Cardiac muscle cell (in vitro differentiated cells and primary cell): ENCODE measurements at places on chromosomes 2 and 18.

DNA sequence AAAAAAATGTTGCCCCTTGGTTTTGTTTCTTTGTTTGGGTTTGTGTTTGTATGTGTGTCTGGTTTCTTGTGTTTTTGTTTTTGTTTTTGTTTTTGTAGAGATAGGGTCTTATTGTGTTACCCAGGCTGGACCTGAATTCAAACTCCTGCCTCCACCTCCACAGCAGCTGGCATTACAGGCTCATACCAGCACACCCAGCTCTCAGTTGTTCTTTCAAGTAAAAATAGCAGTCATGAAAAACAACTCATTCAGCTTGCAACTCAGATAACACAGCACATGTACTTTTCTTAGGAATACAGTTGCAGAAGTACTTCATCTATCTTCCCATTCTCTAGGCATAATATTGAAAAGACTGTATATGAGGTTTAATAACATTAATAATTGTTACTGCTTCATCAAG is 37.0 kb downstream of the ZC3H8 start:
- no peak for DNase-seq

DNA sequence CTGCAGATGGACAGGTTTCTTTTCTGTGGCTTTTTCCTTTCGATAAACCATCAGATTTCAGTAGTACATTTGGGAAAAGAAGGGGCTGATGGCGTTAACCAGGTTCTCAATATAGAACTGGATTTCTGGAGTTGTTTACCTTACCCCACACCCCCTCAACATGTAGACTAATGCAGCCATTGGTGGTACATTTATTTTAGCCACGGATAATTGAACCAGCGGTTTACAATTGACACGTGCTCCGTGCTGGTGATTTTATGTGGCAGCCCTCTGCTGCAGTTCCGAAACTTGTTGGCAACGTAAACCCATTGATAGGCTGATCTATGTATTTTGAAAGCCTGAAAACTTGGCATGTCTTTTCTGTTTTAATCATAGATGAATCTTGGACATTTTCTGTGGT is 5.4 kb downstream of the SOX11 start:
- DNase-seq: no peak

- DNase-seq: no peak
Observed at GRCh38 chr2:190053426-190053825, 9.1 kb downstream of the MSTN start.

DNA sequence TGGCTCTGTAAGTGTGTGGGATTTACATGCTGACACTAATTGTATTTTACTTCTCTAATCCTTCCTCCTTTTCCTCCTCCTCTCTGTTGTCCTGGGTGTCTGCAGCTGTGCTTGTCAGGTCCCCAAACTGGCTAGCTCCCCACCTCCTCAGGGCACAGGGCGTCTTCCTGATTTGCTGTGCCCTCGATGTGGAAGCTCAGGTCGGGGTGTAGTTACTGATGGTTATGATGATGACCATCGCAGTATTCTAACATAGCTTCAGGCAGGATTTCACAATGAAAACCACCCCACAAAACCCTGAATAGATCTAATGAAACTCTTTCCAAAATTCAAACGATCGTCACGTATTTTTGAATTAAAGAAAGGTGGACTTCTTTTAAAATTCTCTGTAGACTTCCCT is 428.4 kb downstream of the TGIF1 start:
- DNase-seq: no peak

GRCh38 chr2:68463287-68463877 is 3.7 kb downstream of the FBXO48 start:
- DNase-seq: peak; percentile 75

GRCh38 chr18:72986103-72986502 is 118.3 kb upstream of the NETO1 start:
- DNase-seq: no peak

DNA sequence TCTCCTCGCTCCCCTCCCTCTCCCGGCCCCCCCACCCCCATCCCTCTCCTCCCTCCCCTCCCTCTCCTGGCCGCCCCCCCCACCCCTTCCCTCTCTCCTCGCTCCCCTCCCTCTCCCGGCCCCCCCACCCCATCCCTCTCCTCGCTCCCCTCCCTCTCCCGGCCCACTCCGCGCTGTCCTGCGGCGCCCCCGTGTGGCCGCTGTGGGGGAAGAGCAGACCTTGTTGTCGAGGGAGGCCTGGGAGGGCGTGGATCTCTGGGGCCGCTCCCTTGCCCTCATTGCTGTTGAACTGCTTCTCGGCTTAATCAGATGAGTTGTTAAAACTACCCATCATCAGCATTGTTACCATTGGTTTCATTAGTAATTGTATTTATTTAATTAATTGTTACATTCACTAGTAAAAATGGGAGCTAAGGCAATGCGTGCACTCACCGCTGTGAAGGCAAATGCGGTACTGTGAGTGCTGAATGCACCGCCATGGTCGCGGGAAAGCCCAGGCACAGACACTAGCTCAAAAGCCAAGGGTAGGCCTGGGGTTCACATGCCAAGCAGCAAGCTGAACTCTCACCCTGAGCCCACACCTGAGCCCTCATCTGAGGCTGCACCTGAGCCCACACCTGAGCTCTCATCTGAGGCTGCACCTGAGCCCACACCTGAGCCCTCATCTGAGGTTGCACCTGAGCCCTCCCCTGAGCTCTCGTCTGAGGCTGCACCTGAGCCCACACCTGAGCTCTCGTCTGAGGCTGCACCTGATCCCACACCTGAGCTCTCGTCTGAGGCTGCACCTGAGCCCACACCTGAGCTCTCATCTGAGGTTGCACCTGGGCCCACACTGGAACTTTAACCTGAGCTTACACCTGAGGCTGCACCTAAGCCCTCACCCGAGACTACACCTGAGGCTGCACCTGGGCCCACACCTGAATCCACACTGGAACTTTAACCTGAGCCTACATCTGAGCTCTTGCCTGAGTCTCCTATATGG is 8.8 kb downstream of the RTP5 start:
- peak; percentile 78 for DNase-seq

GRCh38 chr2:216205486-216205885 is 96.3 kb downstream of the XRCC5 start:
- DNase-seq: no peak

- no peak for DNase-seq
Observed at GRCh38 chr2:119519057-119519408, 5.2 kb downstream of the SCTR start.

- DNase-seq: peak; percentile 39
Observed at GRCh38 chr18:46497129-46497528, 159.9 kb downstream of the LOXHD1 start.

DNA sequence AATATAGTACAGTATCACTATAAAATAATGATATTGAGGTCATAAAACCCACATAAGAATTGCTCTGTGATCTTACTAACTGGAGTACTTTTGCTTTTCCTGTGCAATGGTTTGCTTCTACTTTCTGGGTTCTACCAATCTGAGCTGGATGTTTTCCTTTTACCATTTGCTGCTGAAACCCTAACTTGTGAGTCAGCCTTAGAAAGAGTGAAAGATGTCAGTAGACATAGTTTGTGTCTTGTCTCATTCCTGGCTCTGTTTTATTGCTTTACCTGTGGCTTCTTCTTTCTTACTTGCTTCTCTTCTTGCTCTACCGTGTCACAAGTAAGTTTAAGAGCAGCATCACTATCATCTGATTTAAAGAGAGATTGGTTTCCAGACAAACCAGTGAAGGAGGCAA is 61.0 kb downstream of the MBD2 start:
- no peak for DNase-seq

GRCh38 chr18:6776188-6776587 is 46.7 kb downstream of the ARHGAP28 start:
- no peak for DNase-seq

- no peak for DNase-seq
Observed at GRCh38 chr2:191280834-191281756, 35.9 kb downstream of the MYO1B start.

GRCh38 chr2:36609507-36609906 is 11.5 kb upstream of the FEZ2 start:
- no peak for DNase-seq

DNA sequence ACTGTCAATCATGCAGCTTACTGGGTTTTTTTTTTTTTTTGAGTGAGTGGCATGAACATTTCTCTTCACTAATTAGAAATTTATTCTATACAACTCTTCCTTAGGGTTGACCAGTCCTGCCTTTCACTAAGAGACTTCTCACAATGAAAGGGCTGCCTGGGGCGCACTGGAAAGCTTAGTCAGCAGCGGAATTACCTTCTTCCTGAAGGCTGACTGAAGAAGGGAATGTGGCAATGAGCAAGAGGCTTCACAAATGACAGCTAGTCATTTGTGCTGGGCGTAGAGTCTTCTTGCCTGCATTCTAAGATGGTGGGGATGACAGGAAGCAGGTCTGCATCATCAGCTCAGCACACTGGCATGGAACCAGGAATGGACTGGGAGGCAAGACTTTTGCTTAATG is 15.6 kb upstream of the SCN3A start:
- DNase-seq: no peak

GRCh38 chr2:144405321-144405720 is 114.6 kb downstream of the ZEB2 start:
- no peak for DNase-seq

DNA sequence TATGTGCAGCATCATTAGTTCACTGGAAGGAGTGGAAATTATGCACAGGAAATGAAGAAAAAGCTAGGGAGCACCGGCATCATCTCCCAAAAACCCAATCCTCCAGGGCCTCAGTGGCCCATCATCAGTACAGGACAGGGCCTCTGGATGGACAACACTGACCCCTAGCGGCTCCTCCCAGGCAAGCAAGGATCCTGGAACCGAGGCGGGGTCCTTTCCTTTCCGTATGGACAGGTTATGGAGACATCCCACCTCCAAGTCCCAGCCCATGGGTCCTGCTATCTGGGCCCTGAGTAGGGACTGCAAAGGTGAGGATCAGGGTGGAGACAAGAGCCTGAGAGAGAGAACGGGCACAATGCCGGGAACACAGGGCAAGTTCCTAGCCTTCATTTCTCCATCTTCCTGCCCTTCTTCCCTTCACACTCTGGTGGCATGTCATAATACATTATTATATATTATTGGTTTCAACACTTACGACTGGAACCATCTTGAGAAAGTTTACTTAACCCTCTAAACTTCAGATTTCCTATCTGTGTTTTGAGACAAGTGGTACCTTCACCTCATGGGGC is 68.2 kb downstream of the ZNF516 start:
- DNase-seq: peak; percentile 64

DNA sequence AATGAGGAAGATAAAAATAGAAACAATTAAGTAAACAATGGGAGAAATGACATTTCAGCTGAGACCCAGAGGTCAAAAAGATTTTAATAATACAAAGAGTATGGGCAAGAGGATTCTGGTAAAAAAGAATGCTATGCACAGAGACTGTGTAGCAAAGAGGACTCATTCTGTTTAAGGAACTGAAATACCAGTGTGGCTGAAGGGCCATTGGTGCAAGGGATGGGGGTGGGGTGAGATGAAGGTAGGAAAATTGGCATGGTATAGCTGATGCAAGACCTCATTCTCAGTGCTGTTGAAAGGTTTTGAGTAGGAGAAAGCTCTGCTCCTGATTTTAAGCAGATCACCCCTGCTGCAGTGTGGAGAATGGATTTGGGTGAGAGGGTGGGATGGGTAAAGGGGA is 10.8 kb downstream of the GALNT1 start:
- DNase-seq: no peak

GRCh38 chr2:237025090-237025865 is 60.4 kb upstream of the COPS8 start:
- no peak for DNase-seq

DNA sequence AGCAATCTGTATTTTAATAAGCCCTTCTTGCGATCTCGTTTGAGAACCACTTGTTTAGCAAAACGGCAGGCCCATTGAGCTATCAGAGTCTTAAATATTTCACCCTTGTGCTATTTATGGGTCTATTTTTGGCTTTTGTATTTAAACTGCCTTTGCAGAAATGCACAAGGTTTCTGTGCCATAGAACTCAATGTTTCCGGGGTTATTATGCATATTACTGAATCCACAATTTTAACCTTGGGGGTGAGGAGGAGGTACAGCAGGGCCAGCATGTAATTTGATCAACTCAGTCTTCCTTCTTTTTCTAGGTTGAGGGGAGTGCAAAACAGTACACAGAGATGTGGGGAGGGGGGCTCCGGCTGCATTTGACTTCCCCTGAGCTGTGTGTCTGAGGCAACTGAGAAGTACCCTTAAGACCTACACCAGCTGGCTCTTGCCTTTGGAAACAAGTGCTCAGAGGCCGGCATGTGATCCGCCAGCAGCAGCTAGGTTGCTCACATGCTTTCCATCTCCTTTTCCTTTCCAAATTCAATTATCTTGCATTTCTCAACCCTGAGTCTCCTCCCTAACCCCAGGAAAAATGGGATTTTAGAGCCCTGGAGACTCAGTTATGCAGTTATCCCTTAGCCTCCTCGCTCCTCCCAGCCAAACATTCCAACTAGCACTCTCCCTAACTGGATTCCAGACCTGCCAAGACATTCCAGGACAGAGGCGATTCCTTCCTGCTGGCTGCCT is 103.0 kb downstream of the HNRNPLL start:
- peak; percentile 30 for DNase-seq

DNA sequence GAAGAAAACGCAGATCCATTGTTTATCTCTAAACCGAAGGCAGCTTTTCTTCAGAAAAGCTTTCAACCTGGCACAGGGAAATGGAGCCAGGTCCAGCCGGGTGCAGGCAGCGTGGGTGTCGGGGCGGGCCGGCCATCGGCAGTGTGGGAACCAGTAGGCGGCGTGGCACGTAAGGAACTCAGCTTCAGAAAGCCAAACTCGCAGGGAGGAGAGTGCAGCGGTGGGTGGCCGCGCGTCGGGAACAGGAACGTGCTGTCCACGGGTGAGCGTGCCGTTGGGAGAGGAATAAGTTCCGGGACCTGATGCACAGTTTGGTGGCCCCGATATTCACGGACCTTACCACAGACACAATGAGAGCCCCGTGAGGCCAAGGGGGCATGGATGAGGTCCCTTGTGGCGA is 270.4 kb downstream of the TWIST2 start:
- DNase-seq: no peak

GRCh38 chr18:59180150-59180845 is 39.7 kb upstream of the GRP start:
- DNase-seq: peak; percentile 72

- no peak for DNase-seq
Observed at GRCh38 chr2:21687589-21687988, 563.8 kb downstream of the TDRD15 start.

- DNase-seq: no peak
Observed at GRCh38 chr2:69297216-69297615, 89.8 kb downstream of the GFPT1 start.

DNA sequence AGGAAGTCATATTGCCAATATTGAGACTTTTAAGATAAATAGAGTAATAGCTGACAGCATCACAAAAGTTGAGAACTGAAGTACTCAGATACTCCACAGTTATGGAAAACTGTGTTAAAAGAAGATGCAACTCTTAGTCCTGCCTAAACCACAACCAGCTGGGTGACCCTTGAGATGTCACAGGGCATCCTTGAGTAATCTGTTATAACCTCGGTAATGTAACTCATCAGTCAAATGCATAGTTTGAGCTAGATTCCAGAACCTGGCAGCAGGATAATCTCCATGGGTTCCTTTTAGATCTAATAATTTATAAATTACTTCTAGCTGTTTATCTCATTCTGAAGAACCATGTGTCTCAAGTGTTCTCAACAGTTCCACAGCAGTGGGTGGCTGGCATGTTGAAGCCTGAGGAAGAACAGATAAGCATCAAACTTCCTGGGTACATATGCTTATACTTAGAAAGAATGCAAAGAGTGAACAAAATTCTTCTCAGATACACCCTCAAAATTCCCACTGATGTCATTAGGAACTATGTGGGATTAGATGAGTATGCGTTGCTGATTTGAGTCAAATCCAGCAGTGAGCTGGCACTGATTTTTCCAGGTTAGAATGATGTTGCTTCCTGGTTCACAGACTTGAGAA is 304.1 kb upstream of the ERBB4 start:
- no peak for DNase-seq

GRCh38 chr2:42842466-42842865 is 50.1 kb upstream of the HAAO start:
- DNase-seq: no peak

GRCh38 chr2:20390524-20391123 is 40.0 kb upstream of the PUM2 start:
- no peak for DNase-seq
